Stimulated activated CD8-positive, alpha-beta memory T cell treated with anti-CD3 and anti-CD28 coated beads, Interleukin-7, amount 100 ng/mL, for 1 hour (primary cell): ENCODE measurements at places on chromosomes 16 and 17.

DNA sequence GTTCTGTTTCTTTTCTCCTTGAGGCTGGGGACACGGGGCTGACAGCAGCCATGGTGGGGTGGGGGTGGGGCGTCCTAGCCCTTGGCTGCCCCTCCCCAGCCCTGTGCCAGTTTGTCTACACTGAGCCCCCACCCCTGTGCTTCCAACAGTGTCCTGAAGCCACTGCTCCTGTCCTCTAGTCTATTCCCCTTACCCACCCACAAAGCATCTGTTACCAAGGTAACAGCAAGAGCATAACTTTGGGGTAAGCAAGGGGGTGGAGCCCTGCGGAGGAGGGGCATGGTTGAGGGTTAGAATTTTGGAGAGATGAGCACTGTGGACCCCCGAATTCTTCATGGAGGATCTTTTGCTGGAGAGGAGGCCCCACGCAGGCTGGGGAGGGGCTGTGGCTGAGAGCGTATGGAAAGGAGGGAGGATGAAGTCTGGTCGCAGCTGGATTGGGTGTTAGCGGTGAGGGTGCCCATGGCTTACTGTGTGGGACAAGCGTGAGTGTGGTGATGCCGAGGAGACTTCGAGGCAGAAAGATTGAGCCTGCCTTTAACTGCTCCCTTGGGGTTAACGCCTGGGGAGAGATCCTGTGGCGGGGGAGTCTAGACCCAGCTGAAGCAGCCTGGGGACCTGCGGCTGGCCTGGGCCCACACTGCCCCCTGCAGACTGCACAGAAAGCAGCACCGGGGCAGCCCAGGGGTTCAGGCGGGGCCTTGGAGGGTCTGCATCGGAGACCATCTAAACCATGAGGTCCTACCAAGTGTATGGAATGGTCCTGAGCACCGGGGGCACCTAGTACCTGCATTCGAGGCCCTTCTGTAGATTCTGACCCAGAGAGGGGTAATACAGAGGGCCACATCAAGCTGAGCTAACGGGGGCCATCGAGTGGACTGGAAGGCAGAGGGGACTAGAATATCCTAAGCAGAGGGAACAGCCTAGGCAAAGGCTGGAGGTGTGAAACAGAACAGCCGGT lies 6.1 kb upstream of the STAC2 start:
- no peak for DNase-seq

GRCh38 chr17:77847221-77848085 lies 111.0 kb upstream of the TNRC6C start:
- DNase-seq, result no peak

DNA sequence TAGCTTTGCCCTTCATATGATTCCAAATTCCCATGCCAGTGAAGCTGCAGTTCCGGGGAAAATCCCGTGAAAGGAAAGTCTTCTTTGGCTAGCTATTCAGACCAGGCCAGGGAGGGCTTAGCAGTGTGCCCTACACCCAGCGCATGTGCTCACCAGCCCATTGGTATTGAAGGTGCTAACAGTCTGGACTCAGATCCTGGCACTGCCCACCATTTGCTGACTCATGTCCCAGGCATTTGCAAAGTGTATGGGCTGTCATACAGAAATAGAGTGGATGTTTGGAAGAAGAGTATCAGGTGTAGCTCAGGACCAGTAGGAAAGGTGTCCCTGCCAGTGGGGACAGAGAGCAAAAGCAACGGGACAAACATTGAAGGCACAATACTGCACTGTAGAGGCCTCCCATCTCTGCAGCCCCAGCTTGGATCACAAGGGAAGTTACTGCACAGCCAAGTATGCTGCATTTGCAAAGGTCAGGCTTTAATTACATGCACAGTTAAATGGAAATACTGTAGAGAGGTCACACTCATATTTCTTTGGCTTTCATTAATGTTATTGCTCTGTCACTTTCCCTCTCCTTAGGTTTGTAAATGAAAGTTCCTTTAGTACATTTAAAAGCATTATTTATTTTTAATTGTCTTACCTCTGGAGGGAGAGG lies 220.0 kb downstream of the IRX3 start:
- DNase-seq, result no peak

DNA sequence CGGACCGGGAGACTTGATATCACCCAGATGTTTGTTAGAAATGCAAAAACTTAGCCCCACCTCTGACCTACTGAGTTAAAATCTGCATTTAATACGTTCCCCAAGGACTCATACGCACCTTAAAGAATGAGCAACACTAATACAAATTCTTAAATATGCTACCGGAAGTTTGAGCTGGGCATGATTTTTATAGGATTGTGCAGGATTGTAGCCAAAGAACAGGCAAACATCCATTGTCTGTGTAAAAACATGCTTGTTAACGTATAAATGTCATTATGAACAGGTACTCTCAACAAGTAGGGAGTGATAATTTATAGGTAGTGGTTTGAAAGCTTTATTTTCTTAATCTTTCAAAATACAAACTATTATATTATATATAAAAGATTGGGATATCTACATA lies 22.3 kb upstream of the COX10 start:
- no peak for DNase-seq

DNA sequence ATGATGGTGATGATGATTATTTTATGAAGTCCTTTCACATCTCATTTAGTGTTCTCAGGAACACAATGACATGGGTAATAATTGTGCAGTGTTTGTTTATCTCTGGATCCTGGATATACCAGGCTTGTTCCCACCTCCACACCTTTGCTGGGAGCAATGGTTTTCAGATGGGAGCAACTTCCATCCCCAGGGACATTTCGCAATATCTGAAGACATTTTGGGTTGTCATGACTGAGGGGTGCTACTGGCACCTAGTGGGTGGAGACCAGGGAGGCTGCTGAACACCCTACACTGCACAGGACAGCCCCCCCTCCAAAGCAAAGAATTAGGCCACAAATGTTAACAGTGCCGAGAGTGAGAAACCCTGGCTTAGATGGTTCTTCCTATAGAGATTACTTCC lies 13.5 kb upstream of the SALL1 start:
- no peak for DNase-seq

- DNase-seq, result no peak
Observed at GRCh38 chr16:86823125-86823524, 244.8 kb downstream of the FOXL1 start.

GRCh38 chr17:1896243-1897104 lies 66.7 kb downstream of the RPA1 start:
- DNase-seq, result no peak

GRCh38 chr17:4204190-4204589 lies 59.6 kb downstream of the ANKFY1 start:
- DNase-seq, result no peak

DNA sequence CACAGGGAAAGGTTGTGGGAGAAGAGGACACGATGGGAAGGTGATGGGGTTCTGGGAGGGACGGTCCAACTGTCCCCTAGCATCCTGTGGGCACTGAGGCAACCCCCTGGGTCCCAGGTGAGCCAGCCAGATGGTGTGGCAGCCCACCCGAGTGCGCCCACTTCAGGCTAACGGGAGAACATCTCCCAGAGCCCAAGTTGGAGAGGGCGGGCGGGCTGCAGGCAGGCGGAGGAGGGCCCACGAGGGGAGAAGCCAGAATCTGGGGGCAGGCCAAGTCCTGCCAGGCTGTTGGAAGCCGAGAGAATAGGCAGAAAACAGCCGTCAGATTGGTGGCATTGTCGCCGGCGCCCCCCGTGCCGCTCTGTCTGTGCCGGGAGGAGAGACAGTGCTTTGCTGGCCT lies 13.8 kb upstream of the ABCC3 start:
- DNase-seq, result no peak

GRCh38 chr16:22677024-22677830 lies 136.7 kb upstream of the HS3ST2 start:
- DNase-seq, result no peak

DNA sequence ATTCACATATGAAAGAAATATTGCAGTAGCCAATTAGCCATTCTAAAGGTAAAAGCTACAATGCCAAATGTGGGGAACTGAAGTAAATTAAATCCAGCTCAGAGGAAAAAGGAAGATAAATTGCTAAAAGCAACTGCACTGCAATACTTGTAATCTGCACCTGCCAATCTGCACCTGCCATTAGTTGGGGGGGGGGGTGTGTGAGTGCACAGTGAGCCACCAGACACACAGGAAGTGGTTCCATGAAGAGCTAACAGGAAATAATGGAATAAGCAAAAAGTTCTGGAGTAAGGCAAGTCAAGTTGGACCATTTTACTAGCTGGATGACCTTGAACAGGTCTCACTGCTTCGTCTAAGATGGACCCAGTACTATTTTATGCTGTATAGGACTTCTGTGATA lies 191.8 kb downstream of the PARN start:
- no peak for DNase-seq

DNA sequence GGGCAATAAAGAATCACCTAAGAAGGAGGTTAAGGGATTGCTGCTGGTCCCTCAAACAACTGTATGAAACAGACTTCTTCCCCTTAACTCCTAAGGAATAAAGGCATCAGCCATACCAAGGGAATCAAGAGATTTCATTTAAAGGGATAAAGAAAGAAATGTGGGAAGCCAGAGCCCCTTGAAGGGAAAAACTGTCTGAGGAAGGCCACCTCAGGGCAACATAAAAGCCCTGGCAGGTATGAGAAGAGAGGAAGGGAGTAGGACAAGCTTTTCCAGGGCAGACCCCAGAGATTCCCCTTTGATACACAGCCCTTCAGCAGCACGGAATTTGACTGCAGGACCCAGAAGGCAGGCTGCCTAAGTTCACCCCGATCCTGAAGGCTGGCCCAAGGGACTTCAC lies 43.5 kb downstream of the COG7 start:
- DNase-seq, result no peak

GRCh38 chr16:52076801-52077201 lies 470.1 kb downstream of the TOX3 start:
- DNase-seq, result no peak

GRCh38 chr16:10859020-10859419 lies 18.0 kb upstream of the CIITA start:
- DNase-seq, result no peak

DNA sequence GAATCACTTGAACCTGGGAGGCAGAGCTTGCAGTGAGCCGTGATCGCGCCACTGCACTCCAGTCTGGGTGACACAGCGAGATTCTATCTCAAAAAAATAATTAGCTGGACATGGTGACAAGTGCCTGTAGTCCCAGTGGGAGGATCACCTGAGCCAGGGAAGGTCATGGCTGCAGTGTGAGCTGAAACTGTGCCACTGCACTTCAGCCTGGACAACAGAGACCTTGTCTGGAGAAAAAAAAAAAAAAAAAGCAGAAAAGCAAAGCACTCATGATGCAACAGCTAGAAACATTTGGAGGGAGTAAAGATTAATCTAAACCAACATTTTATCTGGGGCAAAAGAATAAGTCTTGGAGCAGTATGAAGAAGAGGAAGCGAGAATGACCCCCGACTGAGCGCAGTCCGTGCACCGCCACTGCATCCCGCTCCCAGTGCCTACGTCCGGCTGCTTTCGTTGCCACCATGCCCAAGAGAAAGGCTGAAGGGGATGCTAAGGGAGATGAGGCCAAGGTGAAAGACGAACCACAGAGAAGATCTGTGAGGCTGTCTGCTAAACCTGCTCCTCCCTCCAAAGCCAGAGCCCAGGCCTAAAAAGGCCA lies 8.2 kb downstream of the PRPSAP1 start:
- no peak for DNase-seq

DNA sequence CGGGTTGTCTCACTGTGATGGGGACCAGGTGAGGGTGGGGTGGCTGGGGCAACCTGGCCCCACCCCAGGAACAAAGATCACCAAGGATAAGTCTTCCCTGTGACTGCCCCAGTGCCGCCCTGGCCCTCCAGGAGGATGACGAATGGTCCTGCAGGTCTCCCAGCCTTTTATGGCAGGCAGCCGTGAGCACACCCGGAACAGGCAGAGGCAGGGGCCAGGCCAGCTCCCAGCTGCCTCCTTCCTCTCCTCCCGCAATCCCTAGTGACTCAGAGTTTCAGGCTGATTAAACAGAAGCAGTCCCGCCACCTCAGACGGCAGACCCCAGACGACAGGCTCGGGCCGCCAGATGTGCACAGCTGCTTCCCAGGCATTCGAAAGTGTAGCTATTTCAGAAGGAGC lies 13.3 kb downstream of the JUP start:
- no peak for DNase-seq

- no peak for DNase-seq
Observed at GRCh38 chr16:66224626-66225025, 141.9 kb upstream of the CDH5 start.

GRCh38 chr16:7270823-7271222 lies 61.8 kb upstream of the RBFOX1 start:
- DNase-seq, result no peak

DNA sequence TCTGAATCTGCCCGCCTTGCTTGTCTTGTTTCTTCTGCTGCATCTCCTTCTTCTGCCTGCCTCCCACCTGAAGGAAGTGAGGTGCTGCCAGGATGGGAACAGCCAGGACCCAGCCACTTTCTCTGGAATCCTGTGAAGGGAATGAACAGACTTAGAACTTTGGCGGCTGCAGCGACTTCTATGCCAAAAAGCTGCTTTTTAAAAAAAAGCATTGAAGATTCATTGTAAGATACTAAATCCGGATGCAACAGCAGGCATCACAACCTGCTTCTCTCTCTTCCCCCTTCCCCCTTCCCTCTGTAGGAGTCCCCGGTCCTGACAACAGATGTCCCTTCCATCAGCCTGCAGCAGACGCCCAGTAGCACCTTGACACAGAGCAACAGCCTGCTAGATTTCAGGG lies 176.3 kb downstream of the HS3ST4 start:
- DNase-seq, result no peak

- DNase-seq, result no peak
Observed at GRCh38 chr17:27609611-27610303, 21.2 kb upstream of the LGALS9 start.

GRCh38 chr17:80884811-80885210 lies 106.8 kb upstream of the CHMP6 start:
- DNase-seq, result no peak

DNA sequence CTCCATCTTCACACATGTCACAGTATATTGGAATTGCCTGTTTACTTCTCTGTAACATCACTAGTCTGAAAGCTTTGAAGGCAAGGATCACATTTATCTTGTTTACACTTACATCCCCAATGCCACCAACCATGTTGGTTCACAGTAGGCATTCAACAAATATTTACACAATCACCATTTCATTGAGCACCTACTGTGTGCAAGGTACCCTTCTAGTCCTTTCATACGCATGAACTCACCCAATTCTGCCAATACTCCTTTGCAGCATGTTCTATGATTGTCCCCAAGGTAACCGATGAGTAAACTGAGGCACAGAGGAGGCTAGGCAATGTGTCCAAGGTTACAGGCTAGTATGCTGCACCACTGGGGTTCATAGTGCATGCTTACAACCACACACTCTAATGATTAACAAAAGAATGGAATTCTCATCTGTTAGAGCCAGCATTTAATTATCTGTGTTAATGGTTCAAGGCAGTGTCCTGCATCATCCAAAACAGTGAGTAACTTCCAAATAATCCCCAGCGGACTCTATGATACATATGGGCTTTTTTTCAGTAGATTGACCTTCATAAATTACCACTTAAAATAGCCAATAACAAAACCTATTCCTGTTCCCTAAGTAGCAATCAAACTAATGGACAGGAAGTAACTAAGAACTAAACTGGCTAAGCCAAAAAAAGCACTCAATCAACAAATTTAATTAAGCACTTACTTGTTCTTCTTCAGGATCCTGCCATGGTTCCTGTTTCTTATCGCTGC lies 364.5 kb upstream of the XYLT1 start:
- DNase-seq, result no peak
